ENCODE measurements at places on chromosomes 11 and 22.

DNA sequence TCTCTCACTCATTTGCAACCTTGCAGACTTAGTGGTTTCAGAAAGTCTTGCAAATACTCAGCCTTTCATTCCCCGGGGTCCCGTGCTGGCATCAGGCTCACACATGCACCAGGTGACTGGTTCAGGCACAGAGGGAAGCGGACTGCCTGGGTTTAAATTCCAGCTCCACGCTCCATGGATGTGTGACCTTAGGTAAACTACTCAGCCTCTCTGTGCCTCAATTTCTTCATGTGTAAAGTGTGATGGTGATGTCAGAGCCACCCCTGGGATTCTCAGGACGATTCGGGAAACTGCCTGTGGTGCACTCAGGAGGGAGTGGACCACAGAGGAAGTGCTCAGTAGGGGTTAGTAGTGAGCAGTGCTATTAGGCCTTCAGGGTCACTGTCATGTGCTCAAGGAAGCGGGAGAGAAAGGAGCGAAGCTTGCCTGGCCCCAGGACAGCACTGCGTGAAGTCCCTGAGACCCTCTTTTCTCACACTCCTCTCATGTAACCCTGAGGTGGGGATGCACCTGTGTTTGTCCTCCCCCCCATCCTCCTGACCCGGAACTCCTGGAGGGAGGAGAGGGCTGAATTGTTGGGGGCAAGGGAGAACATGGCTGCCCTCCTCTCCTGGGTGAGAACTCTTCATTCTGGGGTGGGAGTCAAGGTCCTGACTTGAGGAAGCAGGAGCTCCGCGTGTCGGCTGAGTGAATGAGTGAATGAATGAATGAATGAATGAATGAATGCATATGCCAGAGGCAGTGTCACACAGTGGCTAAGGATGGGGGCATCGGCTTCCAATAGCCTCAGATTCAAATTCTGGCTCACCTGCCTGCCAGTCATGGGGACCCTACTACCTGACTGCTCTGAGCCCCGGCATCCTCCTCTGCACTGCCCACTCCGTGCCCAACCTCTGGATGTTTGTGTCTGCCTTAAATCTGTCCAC, 14.4 kb upstream of the UPK3A start:
- DNase-seq = no peak

GRCh38 chr22:48982321-48982905, 845.3 kb downstream of the BRD1 start:
- no peak for DNase-seq

DNA sequence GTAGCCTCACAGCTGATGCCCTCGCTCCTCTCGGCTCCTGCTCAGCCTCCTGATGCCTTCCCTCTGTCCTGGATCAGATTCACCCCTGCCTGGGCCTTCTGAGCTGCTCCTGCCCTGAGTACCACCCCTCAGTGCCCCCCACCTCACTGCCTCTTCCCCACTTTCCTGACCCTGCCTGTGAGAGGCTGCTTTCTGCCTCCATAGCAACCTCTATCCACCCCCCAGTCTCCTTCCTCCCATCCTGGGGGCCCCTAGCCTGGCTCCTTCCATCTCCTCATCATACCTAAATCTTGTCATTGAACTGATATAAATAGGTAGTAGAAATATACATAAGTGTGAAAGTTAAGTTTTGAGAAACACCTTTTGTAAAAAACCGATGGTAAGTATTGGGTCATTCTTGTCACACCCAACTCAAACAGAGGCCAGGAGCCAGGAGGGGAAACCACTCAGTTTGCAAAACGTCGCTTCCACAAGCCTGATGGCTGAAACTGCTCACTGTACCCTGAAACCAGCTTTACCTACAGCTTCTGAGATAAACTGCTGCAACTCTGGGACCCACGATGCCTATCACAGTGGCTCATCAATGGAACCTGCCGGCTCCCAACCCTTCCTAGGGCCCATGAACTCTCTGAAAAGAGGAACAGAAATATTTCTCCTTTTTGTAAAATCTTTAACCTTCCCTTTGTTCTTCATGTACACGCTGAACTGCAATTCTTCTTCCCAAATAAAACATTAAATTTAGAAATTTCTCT, 4.8 kb upstream of the APOBEC3H start:
- no peak for DNase-seq

- DNase-seq = no peak
These were observed 5.4 kb downstream of the TBC1D10C start for GRCh38 chr11:67409261-67409666.
